Stimulated activated CD4-positive, alpha-beta T cell treated with anti-CD3 and anti-CD28 coated beads, Interleukin-1b, Interleukin-23, amount 100 ng/mL, for 1 hour (primary cell): ENCODE measurements at places on chromosomes 2 and 18.

DNA sequence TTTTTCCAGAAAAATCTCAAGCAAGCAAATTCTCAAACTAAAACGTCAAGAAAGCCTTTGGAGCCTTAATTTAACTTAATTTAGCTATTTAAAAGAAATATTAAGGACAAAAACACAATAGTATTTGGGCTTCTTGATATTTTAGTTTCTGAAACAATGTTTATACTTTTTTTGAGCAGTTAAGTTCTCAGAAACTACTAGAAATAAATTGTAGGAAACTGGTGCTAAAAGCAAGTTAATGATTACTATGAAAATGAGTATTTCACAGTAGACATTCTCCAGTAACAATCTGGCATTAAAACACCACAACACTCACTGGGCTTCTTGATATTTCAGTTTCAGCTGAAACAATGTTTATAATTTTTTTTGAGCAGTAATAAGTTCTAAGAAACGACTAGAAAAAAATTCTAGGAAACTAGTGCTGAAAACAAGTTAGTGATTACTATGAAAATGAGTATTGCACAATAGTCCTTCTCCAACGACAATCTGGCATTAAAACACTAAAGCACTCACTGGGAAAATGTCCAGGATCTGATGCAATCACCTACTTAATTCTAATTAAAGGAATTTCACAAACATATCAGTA lies 45.1 kb downstream of the TRAK2 start:
- DNase-seq = no peak

DNA sequence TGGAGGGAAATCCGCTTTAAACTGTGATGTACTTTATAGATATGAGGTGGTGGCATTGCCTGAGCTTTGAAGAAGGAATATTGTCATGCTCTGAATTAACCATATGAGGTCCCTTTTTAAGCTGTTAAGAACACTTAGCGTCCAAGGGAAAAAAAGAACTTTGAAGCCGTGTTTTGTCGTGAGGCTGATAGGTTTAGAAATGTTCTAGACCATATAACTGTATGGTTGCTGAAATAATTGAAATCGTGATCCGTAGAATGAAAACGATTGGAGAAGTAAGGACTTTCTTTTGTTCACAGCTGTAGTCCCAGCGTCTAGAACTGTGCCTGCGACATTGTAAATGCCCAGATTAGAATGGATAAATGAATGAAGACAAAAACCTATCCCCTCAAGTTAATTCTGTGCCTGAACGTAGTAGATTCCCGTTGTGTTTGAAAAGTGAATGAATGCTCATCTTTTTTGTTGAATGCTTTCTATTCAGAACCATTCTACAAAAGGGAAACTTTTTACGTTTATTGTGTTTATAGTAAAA lies 1.5 kb downstream of the SMCHD1 start:
- no peak for DNase-seq

DNA sequence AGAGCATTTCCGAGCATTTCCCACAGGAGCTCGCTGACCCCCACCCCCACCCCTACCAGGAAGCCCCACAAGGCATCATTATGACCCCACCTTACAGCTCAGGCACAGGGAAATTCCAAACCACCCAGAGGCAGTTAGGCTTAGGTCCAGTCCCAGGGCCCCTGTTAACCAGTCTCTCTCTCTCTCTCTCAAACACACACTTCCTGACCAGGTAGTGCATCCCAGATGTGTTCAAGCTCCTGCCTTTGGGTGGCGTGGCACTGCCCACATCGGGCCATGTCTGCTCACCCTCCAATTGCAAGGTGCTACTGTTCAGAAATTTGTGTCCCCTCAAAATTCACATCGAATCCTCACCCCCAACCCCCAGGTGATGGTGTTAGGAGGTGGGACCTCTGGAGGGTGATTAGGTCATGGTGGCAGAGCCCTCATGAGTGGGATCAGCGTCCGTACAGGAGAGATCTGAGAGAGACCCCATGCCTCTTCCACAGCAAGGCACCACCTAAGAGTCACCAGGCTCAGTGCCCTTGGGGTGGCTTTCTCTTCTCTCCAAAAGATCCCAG lies 8.8 kb downstream of the COPS9 start:
- DNase-seq = no peak

GRCh38 chr18:74967979-74968378 lies 241.0 kb downstream of the PTGR3 start:
- no peak for DNase-seq

- no peak for DNase-seq
These were observed 189.6 kb upstream of the SP5 start for GRCh38 chr2:170525566-170525900.

GRCh38 chr18:69518989-69519388 lies 118.3 kb downstream of the DOK6 start:
- no peak for DNase-seq
